ENCODE measurements at places on chromosomes 5 and 9.

GRCh38 chr9:136312436-136312835, 8.5 kb upstream of the CCDC187 start:
- DNase-seq = peak; percentile 51

DNA sequence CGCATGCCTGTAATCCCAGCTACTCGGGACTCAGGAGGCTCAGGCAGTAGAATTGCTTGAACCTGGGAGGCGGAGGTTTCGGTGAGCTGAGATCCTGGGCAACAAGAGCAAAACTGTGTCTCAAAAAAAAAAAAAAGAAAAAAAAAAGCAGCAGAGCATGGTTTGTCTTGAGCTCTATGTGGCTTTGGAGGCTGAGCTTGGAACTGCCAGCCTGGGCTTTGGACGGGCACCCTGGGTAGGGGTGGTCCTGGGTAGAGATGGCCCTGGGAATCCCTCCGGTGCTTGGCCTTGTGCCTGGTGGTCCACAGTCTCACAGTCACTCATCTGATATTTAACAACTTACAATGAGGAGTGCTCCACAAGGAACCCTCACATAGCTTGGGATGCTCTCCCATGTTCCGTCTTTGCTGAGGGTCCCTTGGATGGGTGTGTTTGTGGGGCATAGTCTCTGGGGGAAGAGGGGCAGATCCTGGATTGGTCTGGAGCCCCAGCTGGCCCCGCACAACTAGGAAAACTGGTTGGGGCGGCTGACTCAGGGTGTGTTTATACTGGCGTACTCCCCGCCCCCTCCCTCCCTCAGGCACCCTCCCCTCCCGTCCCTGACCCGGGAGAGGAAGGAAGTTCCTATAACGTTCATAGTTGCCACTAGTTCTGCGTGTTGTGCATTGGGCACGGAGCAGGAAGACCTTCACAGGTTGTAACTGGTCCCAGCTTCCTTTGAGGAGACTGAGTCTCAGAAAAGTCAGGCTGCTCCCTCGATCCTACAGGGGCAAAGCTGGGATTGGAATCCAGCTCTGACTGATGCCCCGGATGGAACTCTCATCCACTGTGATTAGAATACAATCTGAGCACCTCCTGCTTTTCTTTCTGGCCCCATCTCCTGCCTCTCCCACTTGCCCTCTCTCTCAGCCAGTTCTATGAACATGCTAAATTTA, 11.2 kb downstream of the IER5L start:
- DNase-seq = peak; percentile 23

DNA sequence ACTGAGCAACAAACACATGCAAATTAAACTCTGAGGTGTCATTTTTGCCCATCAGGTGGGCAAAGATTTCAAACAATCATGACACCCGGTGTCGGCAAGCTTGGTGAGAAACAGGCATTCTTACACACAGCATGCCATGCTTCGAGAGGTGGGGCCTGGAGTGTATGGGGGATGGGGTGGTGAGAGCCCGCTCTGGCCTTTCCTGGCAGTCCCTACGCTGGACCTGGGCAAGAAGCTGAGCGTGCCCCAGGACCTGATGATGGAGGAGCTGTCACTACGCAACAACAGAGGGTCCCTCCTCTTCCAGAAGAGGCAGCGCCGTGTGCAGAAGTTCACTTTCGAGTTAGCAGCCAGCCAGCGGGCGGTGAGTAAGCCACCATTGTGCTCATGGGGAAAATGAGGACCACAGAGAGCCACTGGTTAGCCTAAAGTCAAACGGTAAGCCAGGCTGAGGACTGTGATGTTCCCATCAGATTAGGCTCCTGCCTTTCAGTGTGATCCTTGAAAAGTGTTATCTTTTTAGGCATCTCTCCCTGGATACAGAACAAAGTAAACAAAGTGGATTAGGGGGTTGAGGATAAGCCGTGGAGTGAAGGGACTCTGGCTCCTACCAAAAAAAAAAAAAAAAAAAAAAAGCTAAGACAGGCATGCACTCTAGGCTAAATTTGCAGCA, 9.4 kb downstream of the MYOZ3 start:
- DNase-seq = no peak

GRCh38 chr9:124320062-124320973, 62.6 kb downstream of the NEK6 start:
- DNase-seq = peak; percentile 33

GRCh38 chr5:81779125-81779915, 28.4 kb upstream of the SSBP2 start:
- DNase-seq = peak; percentile 36

DNA sequence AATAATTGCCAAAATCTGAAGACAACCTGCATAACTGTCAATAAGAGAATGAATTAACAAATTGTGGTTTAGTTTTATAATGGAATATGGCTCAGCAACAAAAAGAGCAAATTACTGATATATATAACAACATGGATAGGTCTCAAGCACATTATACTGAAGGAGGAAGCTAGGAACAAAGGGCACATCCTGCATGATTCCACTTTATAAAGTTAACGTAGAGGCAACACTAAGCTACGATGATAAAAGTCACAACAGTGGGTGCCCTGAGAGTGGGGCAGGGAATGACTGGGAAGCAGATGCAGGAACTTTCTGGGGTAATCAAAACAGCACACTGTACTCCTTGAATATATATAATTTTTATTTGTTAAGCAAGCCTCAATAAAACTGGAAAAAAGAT, 165.2 kb downstream of the RMI1 start:
- DNase-seq = no peak

- no peak for DNase-seq
These were observed 8.8 kb downstream of the CAMK4 start for GRCh38 chr5:111233052-111233374.

DNA sequence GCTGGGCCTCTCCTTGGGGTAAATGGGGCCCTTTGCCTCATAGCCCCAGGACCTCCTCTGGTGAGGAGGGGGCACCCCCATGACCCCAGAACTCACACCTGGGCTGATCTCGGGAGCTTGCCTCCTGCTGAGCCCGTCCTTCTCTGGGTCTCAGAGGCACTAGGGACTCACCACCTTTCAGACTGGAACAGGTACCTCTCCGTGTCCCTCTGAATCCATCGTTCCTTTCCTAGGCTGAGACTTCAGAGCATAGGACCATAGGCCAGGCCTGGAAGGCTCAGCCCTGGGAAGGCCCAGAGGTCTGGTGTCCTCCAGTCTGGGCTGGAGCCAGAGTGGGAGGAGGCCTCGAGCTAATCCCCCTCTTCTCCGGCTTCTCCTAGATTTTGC, 97.9 kb downstream of the CACNA1B start:
- no peak for DNase-seq

DNA sequence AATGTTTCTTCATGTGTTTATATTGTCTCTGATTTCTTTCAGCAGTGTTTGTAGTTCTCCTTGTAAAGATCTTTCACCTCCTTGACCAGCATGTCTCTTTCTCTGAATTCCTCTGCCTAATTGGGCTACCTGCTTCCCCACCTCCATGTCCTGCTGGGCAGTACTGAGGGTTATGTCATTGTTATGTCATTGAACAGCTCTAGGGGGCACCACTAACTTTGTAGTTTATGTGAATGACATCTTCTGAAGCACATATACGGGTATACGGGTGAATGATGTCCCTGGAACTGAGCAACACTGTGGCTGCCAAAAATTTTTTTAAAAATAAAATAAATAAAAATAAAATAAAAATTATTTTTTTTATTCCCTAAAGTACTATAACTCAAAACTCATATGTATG, 16.9 kb upstream of the SNCAIP start:
- DNase-seq = no peak

GRCh38 chr5:109164001-109164400, 245.8 kb downstream of the PJA2 start:
- DNase-seq = no peak

DNA sequence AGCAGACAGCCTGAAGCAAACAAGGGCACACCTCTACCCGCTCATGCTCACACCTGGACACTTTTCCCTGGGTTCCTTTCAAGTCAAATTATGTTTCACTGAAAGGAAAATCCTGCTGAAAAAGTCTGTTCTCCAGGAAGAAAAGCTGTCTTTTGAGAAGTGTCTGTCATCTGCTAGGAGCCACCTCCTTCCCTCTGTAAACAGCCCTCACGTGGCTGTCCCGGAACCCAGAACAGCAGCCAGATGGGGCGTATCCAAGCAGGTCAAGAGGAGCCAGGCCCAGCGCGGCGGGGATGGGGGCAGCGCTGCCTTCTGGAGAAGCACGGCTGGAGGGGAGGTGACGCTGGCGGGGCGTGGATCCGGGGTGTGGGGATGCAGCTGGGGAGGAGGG, at the start of gene PNPLA7:
Gene PNPLA7 (minus strand): TSS at position 172 of the 391 bp plus-strand sequence. CDS start 205 bp downstream, outside the sequence.
- DNase-seq = peak; percentile 48

DNA sequence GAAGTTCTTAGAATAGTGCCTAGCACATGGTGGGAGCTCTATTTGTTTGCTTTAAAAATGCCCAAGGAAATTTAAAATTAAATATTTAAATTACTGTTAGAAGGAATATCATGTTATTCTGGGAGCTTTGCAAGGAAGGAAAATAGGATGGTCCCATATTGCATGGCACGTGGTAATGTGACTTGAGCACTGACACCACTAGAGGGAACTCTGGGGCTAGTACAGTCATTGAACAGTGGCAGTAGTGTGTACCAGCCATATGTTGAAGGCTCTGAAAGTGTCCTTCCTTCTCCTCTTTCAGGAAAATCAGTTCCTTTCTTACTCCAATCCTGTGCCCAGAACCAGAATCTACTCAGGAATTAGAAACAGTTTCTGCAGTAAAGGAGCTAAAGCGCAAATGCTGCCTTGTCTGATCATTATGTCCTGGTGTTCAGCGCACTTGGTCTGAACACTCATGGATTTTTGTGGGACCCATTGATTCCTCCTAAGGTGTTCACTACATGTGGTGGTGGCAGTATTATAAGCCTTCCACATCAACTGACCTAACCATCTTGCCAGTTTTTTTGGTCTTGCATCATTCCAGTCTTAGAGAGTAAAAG, 54.1 kb downstream of the GDA start:
- DNase-seq = no peak

GRCh38 chr5:160674901-160675300, 177.1 kb downstream of the ATP10B start:
- no peak for DNase-seq

DNA sequence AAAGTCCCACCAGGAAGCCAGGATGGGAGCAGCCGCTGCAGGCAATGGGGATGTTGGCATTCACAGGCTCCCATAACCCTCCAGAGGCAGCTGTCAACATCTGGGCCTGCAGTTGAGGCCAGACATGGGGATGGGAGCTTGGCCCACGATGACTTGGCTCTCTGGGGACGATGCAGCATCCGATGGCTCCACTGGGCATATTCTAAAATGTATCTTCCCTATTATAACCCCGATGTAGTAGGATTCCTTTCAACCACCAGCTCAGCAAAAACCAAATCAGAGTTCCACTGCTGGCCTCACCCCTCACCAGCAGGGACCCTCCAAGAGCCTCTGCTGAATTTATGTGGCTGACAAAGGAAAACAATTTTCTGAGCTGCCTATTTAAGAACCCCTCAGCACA, 7.1 kb downstream of the SPRY4 start:
- DNase-seq = no peak

DNA sequence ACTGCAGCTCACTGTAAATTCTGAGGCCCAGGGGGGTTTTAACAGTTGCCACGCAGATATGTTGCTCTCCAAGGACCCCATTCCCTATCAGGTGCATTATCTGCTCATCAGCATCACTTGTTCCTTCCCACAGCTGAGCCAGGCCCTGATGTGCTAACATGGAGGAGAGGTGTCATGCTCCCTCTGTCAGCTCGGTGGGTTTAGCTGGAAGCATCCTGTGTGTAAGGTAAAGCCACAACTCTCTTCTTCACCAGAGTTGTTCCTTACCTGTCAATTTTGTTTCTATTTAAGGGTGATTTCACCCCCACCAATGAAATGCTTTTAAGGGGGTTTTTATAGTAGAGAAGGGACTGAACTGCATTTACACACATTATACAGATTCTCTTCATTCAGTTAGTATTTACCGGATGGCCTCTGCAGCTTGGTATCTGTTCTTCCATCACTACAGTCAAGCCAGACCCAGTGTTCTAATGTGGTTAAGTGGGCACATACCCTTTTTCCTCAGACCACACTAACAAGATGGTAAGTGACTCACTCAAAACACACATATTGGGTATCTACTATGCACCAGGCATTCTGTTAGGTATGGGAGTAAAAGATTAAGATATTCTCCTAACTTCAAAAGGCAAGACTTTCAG, 205.4 kb downstream of the DCP2 start:
- no peak for DNase-seq

DNA sequence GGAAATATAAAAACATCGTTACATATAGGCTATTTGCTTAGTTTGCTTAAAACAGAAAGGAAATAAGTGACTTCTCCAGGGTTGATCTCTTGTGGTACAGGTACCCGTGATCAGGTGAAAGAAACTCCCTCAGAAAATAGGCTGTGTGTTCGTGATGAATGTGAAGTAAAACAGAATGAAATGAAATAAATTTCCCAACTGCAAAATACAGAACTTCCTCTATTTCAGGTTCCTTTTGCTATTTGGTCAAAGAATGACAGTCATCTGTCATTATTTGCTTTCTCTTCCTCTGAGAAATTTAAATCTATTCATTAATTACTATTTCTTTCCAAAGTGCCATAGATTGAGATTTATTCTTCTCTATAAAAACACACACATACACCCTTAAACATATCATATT, 408.1 kb downstream of the FAM170A start:
- no peak for DNase-seq

- DNase-seq = no peak
These were observed 132.4 kb upstream of the NIPBL start for GRCh38 chr5:36743891-36744772.

DNA sequence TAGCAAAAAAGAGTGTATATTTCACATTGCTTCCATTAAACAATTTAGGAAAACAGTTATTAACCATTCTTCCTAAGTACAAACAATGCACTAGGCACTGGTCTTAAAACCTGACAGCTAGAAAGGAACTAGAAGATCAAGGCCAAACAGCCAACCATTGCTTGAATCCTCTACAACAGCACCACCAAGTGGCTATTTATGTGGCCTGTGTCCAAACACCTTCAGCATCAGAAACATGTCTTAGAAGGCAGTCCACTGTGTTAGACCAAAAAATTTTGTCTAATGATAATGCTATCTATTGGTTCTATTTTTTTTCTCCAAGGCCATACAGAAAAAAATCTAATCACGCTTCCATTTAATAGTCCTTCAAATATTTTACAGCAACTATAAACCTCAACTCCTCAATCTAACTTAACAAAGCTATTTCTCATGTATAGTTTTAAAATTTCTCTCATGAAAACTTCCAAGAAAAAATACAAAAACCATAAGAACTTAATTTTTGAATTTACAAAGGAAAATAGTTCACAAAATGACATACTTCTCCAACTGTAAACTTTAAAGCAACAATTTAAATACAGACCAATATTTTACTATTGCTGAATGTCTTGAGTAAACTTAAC, 36.1 kb downstream of the CAAP1 start:
- no peak for DNase-seq

GRCh38 chr9:23555851-23556250, 270.2 kb downstream of the ELAVL2 start:
- DNase-seq = no peak

DNA sequence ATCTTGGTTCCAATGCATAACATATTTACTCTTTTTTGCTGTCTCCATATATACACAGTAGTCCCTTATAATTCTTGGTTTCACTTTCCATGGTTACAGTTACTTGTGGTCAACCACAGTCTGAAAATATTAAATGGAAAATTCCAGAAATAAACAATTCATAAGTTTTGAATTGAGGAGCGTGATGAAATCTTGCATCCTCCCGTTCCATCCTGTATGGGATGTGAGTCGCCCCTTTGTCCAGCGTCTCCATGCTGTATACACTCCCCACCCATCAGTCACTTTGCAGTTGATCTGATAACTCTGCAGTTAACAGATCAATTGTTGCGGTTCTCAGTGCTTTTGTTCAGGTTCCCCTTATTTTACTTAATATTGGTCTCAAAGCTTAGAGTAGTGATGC, 11.5 kb upstream of the FAF2 start:
- no peak for DNase-seq

- DNase-seq = no peak
These were observed 48.5 kb upstream of the BNC2 start for GRCh38 chr9:16918920-16919319.

Measured in stimulated activated CD4-positive, alpha-beta T cell treated with anti-CD3 and anti-CD28 coated beads, Interleukin-4, amount 100 ng/mL, for 1 hour (primary cell).